ENCODE measurements at places on chromosomes 1 and 21.

DNA sequence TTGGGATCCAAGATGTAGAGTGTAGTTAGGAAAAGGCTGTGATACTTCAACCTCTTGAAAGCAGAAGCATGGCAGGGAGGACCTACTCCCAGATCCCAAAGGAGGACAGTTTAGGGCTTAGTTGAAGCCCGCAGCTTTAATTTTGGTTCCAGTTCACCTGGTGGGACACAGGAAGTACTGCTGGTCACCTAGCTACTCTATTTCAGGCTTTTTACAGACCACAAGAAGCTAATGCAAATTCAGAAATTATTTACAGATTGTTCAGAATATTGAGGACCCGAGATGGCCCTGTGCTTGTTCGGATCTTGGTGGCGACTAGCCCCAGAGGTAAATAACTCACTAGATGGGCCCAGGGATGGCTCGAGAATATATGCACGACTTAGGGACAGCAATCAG, 6.4 kb upstream of the SMCP start:
- DNase-seq: no peak

GRCh38 chr1:207412845-207413244, 41.3 kb upstream of the CR2 start:
- DNase-seq: no peak

- DNase-seq: no peak
These were observed 271.3 kb upstream of the B3GALT2 start for GRCh38 chr1:193457676-193458075.

- no peak for DNase-seq
These were observed 95.9 kb downstream of the ZC3H11B start for GRCh38 chr1:219517031-219517430.

DNA sequence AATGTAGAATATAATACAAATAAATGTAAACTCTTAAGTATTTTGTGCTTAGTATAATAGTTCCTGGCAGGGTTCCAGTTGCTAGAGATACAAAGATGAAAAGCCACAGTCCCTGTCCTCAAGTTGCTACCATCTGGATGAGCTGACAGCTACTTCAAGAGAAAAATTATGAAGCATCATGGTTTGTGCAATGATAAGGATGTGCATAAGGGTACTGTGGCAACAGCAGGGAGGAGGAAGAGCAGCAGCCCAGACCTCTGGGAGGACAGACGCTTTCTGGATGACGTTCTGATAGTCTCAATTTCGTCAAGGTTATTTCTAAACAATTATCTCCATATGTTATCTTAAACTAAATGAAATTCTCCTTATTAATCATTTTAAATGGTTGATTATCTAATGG, 198.9 kb downstream of the NTNG1 start:
- no peak for DNase-seq

GRCh38 chr1:99315305-99315704, 51.0 kb downstream of the PLPPR4 start:
- no peak for DNase-seq

DNA sequence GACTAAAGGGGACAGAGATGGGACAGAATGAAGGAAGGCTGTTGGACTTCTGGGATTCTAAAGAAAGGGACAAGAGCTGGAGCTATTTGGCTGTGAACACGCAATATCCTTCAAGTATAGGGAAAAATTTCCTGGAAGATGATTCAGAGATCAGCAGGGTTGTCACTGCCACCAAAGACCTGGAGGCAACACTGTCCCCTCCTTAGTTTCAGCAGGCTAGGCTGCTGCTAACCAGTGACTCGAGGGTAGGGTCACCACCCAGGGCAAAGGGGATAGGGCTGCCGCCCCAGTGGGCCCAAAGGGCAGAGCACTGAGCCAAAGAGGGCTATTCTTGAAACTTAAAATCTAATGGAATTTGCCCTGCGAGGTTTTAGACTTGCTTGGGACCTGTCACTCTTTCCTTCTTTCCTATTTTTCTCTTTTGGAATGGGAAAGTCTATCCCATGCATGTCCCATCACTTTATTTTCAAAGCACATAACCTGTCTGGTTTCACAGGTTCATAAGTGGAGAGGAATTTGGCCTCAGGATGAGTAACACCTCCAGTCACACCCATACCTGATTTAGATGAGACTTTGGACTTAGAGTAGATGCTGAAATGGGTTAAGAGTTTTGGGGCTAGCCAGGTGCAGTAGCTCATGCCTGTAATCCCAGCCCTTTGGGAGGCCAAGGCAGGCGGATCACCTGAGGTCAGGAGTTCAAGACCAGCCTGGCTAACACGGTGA, 11.9 kb downstream of the IFNLR1 start:
- no peak for DNase-seq

GRCh38 chr1:156910309-156910782, 10.1 kb upstream of the LRRC71 start:
- peak; percentile 56 for DNase-seq

GRCh38 chr1:159204161-159205141, at the start of gene ACKR1:
Gene ACKR1 (plus strand): TSS chr1:159204875. CDS start chr1:159204960, 85 bp downstream.
- DNase-seq: no peak

DNA sequence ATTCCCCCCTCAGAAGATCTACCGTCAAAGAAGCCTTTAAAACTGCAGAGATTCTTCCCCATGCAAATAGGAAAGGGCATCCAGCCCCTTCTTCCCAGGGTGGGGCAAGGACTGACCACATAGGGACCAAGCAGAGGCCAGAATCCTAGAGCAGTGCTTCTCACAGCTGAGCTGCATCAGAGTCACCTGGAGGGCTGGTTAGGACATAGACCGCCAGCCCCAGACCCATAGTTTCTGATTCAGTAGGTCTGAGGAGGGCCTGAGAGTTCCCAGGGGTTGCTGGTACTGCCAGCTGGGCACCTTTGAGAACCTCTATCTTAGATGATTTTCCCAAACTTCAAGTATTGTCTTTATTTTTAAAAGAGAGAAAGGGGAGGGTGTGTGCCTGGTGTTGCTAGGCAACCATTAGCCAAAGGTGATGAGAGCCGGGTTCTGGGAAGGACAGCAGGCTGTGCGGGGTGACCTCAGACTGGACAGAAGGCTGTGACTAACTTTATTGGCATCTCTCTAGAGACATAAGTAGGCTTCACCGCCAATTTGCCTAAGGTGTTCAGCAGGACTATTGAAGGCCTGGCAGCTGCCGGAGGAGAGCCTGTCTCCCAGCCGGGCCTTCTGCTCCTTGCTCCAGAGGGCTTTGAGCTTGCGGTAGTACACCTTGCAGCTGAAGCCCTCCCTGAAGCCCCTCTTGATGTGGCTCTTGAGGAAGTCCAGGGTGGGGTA, 3.0 kb downstream of the SPATA46 start:
- DNase-seq: no peak

DNA sequence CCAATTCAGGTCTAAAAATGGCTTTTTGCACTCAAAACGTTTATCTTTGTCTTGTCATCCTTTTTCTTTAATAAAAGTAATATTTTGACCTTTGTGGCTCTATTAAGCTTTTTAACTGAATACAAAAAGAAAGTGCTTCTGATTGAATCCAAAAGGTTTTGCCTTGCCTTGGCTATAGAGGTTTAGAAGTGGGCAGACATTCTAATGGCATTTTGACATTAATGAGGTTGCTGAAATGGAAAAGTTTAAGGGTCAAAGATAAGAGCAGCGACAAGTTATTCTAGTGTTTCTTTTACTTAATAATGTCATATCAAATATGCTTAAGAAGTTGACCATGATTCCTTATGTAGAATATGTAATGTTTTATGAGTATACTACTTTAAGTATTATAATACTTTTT, 120.2 kb downstream of the ADGRL2 start:
- no peak for DNase-seq

- no peak for DNase-seq
These were observed 11.7 kb upstream of the UCK2 start for GRCh38 chr1:165815725-165816124.

GRCh38 chr1:165468726-165469249, 23.9 kb upstream of the RXRG start:
- no peak for DNase-seq

DNA sequence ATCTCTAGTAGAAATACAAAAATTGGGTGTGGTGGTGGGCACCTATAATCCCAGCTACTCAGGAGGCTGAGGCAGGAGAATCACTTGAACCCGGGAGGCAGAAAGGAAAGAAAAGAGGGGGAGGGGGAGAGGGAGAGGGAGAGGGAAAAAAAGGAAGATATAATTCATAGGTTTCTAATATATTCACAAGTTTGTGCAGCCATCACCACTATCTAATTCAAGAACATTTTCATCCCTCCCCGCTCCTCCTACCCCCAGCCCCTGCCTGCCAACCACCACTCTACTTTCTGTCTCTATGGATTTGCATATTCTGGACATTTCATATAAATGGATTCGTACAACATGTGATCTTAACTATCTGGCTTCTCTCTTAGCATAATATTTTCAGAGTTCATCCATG, 133.1 kb upstream of the KIAA1614 start:
- DNase-seq: no peak

- no peak for DNase-seq
These were observed 20.5 kb upstream of the PDC start for GRCh38 chr1:186481303-186481888.

GRCh38 chr1:34378968-34379856, 202.5 kb downstream of the C1orf94 start:
- DNase-seq: no peak

GRCh38 chr1:210726621-210727020, 397.9 kb downstream of the HHAT start:
- no peak for DNase-seq

DNA sequence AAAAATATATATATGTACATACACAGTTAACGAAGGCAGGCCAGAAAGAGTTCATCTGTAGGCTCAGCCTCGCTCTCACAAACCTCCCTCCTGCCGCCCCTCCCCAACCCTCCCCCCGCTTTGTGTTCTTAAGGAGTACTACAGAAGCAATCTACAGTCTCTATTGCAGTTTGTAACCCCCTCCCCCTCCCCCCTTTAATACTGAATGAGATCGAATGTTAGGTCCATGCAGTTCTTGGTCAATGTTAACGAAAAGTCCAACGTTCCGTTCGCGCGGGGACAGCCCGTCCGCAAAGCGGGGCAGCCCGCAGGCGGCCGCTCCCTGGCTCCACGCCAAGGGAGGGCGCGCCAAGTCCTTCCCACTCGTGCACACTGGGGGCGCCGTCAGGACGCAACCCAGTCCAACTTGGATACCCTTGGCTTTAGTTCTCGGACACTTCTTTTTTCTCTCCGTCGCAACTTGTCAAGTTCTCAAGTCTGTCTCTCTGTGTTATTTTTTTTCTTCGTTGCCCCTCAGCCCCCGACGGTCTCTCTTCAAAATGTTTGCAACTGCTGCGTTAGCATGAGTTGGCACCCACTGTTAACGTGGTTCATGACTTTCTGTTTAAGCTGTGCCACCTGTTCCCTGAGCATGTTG, 2.2 kb downstream of the JUN start:
- DNase-seq: peak; percentile 27

DNA sequence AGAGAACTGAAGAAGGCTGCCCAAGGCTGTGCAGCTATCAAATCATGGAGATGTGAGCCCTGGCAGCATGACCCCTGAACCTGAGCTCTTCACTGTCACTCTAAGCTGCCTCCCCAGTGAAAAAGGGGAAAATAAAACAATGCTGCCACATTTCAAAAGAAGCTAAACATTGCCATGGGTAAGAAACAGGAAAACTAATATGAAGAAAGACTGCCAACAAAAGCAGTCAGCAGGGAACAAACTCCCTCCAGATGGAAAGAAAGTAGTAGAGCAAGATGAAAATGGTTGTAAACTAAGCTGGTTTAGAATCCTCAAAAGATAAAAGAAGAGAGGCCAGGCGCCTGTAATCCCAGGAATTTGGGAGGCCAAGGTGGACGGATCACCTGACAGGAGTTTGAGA, 36.2 kb upstream of the CSF1 start:
- no peak for DNase-seq

DNA sequence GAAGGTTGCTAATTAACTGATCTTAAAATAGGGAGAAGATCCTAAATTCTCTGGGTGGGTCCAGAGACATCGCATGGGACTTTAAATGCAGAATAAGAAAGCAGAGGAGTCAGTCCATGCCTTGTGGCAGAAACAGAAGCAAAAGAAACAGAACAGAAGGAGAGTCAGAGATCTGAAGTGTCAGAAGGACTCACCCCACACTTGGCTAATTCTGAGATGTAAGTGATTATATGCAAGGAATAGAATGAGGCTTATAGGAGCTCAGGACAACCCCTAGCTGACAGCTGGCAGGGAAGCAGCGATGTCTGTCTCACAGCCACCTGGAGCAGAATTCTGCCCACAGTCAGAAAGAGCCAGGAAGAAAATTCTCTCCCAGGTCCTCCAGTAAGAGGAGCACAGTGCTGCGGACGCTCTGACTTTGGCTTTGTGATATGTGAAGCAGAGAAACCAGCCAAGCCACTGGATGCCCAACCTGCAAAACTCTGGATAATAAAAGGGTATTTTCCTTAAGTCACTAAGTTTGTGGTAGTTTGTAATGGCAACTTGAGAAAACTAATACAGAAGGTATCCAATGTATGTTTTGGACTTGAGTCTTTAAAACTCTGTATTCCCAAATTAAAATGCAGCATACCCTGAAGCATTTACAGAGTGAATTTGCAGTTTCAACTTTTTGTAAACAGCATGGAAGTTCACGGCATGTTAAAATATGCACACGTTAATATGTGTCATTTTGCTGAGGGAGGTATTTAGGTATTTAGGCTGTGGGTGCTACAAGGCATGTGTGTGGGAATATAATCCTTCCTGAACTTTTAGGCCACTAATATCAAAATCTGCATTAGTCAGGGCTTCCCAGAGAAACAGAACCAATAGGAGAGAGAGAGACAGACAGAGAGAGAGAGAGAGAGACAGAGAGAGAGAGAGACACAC, 388.5 kb downstream of the PCP4 start:
- DNase-seq: no peak

DNA sequence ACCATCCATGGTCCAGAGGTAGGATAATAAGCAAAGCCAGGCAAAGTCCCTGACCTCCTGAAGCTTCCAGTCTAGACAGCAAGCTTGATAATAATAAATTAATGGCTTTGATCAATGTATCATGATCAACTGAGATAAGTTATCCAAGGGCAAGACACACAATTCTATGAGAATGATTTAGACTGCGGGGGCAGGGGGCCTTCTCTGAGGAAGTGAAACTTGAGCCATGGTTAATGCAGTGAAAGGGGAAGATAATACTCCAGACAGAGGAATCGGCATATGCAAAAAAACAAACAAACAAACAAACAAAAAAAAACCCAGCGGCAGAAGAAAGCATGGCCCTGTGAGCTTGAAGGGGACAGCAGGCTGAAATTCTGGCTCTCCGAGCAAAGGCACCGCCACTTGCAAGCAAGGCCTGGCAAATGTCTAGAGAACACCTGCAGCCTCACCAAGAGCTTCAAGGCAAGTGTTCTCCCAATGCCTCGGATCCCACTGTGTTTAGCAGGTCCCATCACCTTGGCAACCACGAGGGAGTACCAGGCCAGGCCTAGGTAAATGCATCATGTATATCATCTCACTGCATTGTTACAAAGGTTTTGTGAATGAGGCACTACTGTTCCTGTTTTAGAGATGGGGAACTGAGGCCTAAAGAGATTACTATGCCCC, 24.9 kb downstream of the CSMD2 start:
- DNase-seq: no peak

GRCh38 chr1:107430540-107431228, 289.8 kb downstream of the NTNG1 start:
- no peak for DNase-seq

DNA sequence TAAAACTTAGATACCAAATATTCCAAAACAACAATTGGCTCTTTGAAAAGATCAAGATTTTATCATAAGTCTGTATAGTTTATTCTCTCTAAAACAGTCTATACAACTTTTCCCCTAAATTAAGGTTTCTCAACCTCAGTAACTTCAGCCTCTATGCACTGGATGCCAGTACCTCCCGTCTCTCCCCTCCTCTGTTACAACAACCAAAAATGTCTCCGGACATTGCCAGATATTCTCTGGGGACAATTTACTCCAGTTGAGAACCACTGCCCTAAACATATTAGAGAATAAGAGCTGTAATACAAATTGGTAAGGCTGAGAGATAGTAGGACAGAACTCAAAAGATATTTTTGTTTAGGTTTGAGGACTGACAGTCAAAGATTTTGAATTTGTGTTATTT, 71.6 kb downstream of the TMEM200B start:
- DNase-seq: no peak

Measured in stimulated activated CD4-positive, alpha-beta T cell treated with anti-CD3 and anti-CD28 coated beads, Interleukin-1b, Interleukin-23, amount 100 ng/mL, for 4 hours (primary cell).